ENCODE measurements at places on chromosomes 3 and 15.

DNA sequence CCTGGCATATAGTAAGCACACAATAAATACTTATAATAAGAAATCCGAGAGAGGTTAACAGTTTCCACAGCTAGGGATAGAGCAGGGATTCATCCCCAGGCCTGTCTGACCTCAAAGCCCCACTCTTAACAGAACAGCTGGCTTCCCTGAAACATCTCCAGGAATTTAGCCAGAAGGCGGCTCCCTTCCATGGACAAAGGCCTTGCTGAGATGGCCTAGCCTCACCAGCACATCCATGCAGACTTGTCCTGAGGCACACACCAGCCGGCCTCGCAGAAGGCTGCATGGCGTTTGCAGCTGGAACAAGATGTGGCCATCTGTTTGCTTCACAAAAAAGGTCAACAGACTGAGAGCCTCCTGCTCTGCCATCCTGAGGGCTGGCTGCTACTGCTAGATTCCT is 245.4 kb downstream of the SLCO3A1 start:
- DNase-seq: no peak

DNA sequence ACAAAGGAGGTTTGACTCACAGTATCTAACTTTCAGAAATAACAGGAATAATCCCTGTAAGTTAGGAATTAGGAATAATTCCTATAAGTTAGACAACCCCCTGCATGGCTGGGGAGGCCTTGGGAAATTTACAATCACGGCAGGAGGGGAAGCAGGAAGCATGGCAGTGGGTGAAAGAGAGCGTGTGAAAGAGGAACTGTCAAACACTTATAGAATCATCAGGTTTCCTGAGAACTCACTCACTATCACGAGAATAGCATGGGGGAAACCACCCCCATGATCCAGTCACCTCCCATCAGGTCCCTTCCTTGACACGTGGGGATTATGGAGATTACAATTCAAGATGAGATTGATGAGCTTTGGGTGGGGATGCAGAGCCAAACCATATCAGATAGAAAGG is 385.5 kb downstream of the IL20RB start:
- DNase-seq: no peak

GRCh38 chr15:89346516-89347231 is 12.1 kb upstream of the POLG start:
- no peak for DNase-seq

GRCh38 chr3:195102609-195103467 is 168.1 kb downstream of the XXYLT1 start:
- no peak for DNase-seq

GRCh38 chr3:178494386-178494785 is 41.9 kb upstream of the KCNMB2 start:
- DNase-seq: no peak

- DNase-seq: no peak
Measured at GRCh38 chr3:58572013-58572633, 5.1 kb downstream of the FAM107A start.

DNA sequence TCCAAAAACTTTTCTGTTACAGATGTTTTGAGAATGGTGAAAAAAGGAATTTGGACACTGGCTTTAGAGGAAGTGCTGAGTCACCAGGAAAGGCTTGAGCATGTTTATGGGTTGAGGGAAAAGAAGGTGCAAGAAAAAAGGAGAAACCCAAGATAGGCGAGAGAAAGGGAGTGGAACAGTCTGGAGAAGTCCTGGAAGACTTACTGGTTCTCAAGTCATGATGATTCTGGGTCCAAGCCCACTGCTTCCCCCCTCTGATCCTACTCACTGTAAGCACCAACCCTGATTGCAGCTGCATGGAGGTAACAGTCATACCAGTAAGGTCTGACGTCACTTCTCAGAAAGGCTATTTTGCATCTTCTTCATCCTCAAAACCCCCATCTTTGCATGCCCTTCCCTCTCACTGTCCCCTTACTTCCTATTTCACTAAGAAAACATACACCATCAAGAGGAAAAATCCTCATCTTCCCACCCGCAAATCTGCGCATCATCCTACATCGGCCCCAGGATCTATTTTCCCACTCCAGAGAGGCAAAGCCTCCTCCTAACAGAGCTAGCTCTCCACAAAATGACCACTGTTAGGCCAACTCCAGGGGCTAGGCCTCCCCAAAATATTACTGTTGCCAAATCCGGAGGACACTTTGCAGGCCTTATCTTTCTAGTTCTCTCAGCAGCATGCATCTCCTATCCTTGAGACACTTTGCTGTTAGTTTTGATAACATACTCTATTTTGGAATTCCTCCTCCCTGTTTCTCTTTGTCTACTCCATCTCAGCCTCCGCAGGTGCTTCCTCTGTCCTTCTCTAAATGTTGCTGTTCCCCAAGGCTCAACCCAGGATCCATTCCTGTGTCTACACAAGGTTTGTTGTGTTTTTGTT is 3.2 kb upstream of the ATP13A3 start:
- DNase-seq: no peak

DNA sequence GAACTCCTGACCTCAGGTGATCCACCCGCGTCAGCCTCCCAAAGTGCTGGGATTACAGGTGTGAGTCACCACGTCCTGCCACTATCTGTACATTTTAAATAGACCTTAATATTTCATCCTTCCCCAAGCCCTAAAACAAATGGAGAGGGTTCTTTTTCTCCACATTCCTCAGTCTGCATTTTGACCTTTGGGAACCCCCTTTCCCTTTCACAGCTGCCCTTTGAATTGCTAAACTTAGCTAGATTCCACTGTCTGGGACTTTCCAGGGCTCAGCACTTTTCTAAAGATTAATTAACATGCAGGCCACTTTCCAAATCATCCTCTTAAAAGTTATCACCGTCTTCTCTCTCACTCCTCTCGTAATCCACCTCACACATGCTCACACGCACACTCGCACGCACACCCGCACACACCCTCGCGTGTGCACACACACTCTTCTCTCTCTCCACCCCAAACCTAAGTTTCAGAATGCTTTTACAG is 124.2 kb downstream of the TMCO5A start:
- DNase-seq: no peak

GRCh38 chr3:69231929-69232440 is 109.6 kb upstream of the LMOD3 start:
- no peak for DNase-seq

- no peak for DNase-seq
Measured at GRCh38 chr3:55708921-55709320, 221.8 kb upstream of the WNT5A start.

- no peak for DNase-seq
Measured at GRCh38 chr15:60682615-60683014, 203.7 kb upstream of the ICE2 start.

- no peak for DNase-seq
Measured at GRCh38 chr3:148750296-148750695, 52.6 kb downstream of the AGTR1 start.

GRCh38 chr3:149532489-149533180 is 58.1 kb downstream of the TM4SF4 start:
- DNase-seq: no peak

DNA sequence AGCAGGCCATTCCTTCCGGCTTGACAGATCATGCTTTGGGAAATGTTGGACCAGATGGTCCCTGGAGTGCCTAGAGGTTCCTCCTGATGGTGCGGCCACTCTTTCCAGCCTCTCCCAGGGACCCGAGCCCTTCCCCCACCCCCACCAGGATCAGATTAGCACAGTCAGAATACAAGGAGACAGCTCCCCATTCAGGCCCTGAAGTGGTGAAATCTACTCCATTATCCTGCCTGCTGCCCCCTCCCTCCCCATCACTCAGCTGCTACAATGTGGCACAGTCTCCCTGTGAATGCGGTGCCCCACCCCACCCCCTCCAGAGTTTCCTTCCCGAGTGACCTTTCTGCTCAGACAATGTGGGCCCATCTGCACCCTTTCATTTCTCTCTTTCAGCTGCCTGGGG is 29.4 kb downstream of the RNU5B-1 start:
- DNase-seq: no peak

DNA sequence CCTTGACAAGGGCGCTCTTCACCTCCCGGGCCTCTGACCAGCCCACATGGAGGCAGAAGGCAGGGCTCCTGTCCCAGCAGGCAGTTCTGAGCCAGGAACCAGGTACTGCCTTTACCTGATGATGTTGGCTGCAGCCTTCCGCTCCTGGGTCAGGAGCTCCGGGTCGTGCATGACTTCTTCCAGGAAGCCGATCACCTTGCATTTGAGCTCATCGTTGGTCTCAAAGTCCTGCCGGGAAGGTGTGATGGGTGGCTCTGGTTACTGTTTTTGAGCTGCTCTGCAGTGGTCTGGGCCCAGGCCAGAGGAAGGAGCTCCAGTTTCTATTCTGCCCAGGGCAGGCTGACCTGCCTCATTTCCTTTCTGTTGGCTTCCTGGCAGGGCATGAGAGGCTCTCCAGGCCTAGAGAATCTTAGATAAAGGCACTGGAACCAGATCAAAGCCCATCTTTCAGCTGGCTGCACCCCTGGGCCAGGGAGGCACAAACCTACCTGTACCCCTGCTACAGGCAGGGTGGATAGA is 53.2 kb upstream of the CTSH start:
- DNase-seq: no peak

DNA sequence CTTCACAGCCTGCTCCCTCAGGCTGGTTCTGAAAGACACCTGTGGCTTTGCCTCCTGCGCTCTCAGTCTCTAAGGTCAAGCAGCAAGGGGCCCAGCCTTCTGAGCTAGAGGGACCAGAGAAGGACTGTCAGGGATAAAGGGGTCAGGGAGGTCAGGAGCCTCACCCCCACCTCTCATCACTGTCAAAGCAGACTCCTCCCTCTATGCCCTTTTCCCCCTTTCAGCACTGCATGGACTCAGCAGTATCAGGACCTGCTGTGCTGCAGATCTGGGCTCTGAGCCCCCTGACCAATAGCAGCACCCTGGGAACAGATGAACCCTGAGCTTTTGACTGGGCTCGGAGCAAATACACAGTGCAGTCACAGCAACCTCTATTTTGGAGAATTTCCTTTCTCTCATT is 3.2 kb upstream of the BMF start:
- DNase-seq: no peak

- no peak for DNase-seq
Measured at GRCh38 chr15:98289747-98290146, 329.2 kb downstream of the ARRDC4 start.

GRCh38 chr3:115248274-115248673 is 101.2 kb upstream of the ZBTB20 start:
- no peak for DNase-seq

DNA sequence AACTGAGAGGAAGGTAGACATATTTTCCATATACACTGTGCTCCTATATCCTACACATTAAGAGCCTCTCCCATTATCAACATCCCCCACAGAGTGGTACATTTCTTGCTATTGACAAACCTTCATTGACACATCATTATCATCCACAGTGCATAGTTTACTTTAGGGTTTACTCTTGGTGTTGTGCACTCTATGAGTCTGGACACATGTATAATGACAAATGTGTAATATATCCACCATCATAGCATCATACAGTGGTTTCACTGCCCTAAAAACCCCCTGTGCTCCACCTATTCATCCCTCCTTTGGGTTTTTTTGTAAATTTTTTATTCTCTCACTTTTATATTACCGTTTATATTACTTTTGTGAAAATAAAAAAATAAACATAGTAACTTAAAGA is 22.2 kb upstream of the CLDN18 start:
- DNase-seq: no peak

DNA sequence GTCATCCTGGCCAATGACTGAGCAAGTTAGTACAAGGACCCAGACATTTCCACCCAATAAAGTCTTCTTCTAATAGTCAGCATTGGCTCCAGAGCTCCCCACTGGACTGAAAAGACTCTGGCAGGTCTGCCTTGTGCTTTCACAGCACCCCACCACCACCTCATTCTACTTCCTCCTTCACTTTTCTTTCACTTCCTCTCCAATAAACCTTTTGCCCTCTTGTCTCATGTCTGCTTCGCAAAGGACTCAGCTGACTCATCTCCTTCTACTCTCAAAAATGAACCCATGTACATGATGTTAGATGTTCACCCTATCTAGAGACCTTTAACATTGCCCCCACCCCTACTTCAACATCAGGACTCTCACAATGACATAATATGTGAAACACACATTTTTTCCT is 181.0 kb upstream of the PPP2R3A start:
- no peak for DNase-seq

Measured in T-helper 2 cell (primary cell).